Heart right ventricle (tissue), 16 donors: ENCODE measurements at places on chromosomes 16 and 17. TPM values are rescaled to one million over a fixed set of nuclear protein-coding genes. Genes with fewer than 3 reads are reported as not detected.

- no peaks in the 10 kb centered on the region for H3K4me1 ChIP-seq
- no peak overlapping the region for H3K27ac ChIP-seq
- no peaks in the 10 kb centered on the region for H3K27me3 ChIP-seq
- H3K36me3 ChIP-seq: peaks cover 44% of the 10 kb centered on the region
Observed at GRCh38 chr17:75815399-75815798, 28.8 kb downstream of the UNC13D start.

Gene SHBG
- 0.25 TPM for total RNA-seq

- no peak overlapping the region for H3K27ac ChIP-seq
- H3K4me1 ChIP-seq: peaks cover 8% of the 10 kb centered on the region
- no peak for DNase-seq
Observed at GRCh38 chr17:50487213-50488096, 8.8 kb downstream of the RSAD1 start.

DNA sequence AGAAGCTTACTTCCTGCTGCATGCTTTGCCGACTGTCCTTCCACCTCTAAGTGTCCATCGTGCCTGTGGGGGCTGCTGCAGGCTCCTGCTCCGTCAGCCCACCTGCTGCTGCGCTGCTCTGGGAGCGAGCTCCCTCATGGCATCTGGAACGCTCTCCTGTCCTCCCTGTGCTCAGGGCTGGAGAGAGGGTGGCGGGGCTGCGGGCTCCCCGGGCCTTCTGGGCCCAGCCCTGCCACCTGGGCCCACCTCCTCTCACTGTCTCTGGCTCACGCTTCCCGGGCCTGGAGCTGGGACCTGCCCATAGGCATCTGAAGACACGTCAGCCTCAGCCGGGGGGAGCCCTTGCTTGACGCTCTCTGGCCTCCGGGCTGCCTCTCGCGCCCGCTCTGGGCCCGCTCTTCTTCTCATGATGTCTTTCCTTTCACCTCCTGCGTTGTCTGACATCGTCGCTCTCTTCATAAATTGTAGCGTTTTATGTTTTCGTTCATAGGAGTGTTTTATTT is 27.0 kb downstream of the NME3 start:
- H3K4me1 ChIP-seq: no peaks in the 10 kb centered on the region
- H3K36me3 ChIP-seq: peaks cover 89% of the 10 kb centered on the region
- DNase-seq: no peak
- no peak overlapping the region for H3K4me3 ChIP-seq
- no peaks in the 10 kb centered on the region for H3K27me3 ChIP-seq

Gene C16orf96
- 0.21 TPM for total RNA-seq

Gene SLC35G3
- not detected for total RNA-seq

- H3K36me3 ChIP-seq: no peaks in the 10 kb centered on the region
- H3K4me3 ChIP-seq: no peak overlapping the region
- no peak overlapping the region for H3K27ac ChIP-seq
- H3K4me1 ChIP-seq: no peaks in the 10 kb centered on the region
Observed at GRCh38 chr17:76171706-76172105, 30.7 kb upstream of the FOXJ1 start.

GRCh38 chr17:40735016-40735415 is 20.1 kb downstream of the KRT25 start:
- no peak for DNase-seq
- no peaks in the 10 kb centered on the region for H3K27me3 ChIP-seq
- no peaks in the 10 kb centered on the region for H3K4me1 ChIP-seq
- H3K4me3 ChIP-seq: no peak overlapping the region
- H3K27ac ChIP-seq: no peak overlapping the region
- H3K36me3 ChIP-seq: no peaks in the 10 kb centered on the region

DNA sequence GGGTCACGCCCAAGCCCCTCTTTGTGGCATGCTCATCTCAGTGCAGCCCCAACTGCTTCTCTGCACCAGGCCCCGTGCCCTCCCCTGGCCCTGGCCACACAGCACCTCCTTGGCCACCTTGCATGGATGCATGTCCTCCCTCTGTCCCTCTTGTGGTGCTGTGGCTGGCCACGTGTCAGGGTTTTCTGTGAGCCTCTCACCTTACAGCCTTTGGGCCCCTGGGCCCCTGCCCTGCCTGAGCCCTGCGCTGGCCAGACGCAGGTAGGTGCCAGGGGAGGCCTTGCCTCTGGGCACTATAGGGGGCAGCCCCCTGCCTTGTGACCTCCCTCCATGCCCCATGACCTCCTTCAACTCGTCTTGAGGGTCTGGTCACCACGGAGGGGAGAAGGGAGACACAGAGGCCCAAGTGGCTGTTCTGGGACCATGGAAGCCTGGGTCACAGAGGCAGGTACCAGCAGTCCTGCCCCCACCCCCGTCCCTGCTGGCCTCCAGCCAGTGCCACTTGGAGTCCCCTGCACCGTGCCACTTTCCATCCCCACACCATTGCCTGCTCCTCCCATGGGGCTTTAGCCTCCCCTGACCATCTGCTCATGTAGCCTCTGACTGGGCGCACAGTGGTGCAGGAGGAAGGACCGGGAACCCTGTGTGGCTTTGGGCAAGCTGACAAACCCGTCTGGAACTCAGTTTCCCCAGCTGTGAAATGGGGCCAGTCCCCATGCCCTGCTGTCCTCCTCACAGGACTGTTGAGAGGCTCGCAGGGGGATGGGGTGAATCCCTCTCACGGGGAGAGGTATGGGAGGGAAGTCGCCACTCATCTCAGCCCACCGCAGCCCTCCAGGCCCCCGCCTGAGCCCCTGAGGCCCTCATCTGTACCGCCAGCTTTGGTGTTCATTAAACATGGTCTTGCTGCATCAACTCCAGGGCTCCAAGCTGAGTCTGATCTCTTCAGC is 11.5 kb upstream of the ATP6V0C start:
- no peaks in the 10 kb centered on the region for H3K36me3 ChIP-seq
- H3K4me1 ChIP-seq: peaks cover 41% of the 10 kb centered on the region
- no peak overlapping the region for H3K4me3 ChIP-seq
- DNase-seq: no peak

- no peak overlapping the region for H3K27ac ChIP-seq
- no peaks in the 10 kb centered on the region for H3K4me1 ChIP-seq
- no peaks in the 10 kb centered on the region for H3K36me3 ChIP-seq
- no peaks in the 10 kb centered on the region for H3K27me3 ChIP-seq
Observed at GRCh38 chr16:62562121-62562520, 525.9 kb upstream of the CDH8 start.

Gene WDR59
- 63.5 TPM for total RNA-seq

GRCh38 chr16:23283571-23283970 is 18.5 kb upstream of the SCNN1B start:
- H3K4me1 ChIP-seq: no peaks in the 10 kb centered on the region
- peaks cover 25% of the 10 kb centered on the region for H3K27me3 ChIP-seq
- no peaks in the 10 kb centered on the region for H3K36me3 ChIP-seq

Gene GOSR1
- 35.0 TPM for total RNA-seq

Gene KRT24
- total RNA-seq: not detected

DNA sequence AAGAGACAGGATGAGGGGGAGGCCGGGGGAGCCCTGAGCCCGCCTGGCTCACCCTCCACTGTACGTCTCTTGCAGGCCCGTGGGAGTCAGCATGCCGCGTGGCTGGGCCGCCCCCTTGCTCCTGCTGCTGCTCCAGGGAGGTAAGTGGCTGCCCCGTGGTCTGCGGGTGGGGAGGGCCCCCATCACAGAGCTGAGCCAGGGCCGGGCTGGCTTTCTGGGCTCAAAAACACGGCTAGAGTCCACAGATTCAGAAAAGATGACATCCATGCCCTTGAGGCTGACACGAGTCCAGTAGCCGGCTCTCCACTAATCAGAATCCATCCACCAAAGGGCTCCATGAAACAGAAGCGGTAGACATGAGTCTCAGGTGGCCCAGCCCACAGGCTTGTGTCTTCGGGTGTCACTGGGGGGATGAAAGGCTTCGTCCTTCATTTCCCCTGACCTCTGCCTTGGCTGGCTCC is 28.0 kb downstream of the IL21R start:
- H3K4me3 ChIP-seq: no peak overlapping the region
- no peak overlapping the region for H3K27ac ChIP-seq
- H3K4me1 ChIP-seq: no peaks in the 10 kb centered on the region
- peaks cover 40% of the 10 kb centered on the region for H3K27me3 ChIP-seq

GRCh38 chr17:58710948-58711552 is 18.6 kb downstream of the RAD51C start:
- H3K27me3 ChIP-seq: no peaks in the 10 kb centered on the region
- no peak for DNase-seq
- H3K27ac ChIP-seq: no peak overlapping the region
- H3K36me3 ChIP-seq: peaks cover 6% of the 10 kb centered on the region
- no peaks in the 10 kb centered on the region for H3K4me1 ChIP-seq

DNA sequence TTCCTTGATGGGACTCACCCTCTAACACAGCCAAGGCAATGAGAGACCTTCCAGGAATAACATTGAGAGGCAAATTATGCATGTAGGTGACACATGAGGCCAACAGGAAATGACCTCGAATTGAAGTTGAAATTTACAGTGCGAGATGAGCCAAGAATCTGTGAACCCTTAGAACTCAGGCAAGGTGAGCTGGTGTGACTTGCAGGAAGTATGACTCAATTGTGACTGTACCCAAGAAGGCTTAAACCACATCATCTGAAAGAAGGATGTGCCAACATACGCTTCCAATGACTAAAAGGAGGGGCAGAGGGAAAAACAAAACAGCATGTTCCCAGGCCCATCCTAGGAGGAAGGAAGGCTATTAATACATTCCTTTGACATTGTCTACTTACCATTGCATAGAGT is 44.8 kb downstream of the PITPNC1 start:
- H3K27ac ChIP-seq: peak overlapping the region; percentile 77
- no peak overlapping the region for H3K4me3 ChIP-seq
- H3K36me3 ChIP-seq: no peaks in the 10 kb centered on the region
- peaks cover 32% of the 10 kb centered on the region for H3K4me1 ChIP-seq
- H3K27me3 ChIP-seq: no peaks in the 10 kb centered on the region

- no peak for DNase-seq
- peaks cover 24% of the 10 kb centered on the region for H3K4me1 ChIP-seq
- H3K4me3 ChIP-seq: no peak overlapping the region
- no peaks in the 10 kb centered on the region for H3K36me3 ChIP-seq
- peaks cover 99% of the 10 kb centered on the region for H3K27me3 ChIP-seq
- H3K27ac ChIP-seq: no peak overlapping the region
Observed at GRCh38 chr17:49000943-49001342, 3.8 kb downstream of the IGF2BP1 start.

DNA sequence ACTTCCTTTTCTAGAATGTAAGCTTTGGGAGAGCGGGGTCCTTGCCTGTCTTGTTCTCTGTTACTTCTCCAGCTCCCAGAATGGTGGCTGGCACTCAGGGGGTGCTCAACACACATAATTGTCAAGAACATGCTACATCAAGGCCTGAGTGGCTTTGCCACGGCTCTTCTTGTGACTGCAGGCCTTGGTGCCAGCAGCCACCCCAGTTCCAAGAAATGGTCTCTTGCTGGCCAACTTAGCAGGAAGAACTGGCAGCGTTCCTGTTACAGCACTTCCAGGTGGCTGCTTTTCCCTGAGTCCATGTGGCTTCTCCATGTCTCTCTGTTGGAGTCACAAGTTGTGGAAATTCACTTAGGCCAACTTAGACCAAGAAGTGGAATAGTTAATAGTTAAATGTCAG is 36.1 kb downstream of the PRKCB start:
- no peaks in the 10 kb centered on the region for H3K4me1 ChIP-seq
- no peak overlapping the region for H3K4me3 ChIP-seq
- H3K27ac ChIP-seq: no peak overlapping the region
- no peak for DNase-seq

Gene SMIM36
- not detected for total RNA-seq

GRCh38 chr17:63370696-63371095 is 75.4 kb downstream of the CYB561 start:
- H3K4me3 ChIP-seq: no peak overlapping the region
- H3K27me3 ChIP-seq: no peaks in the 10 kb centered on the region
- DNase-seq: no peak
- no peaks in the 10 kb centered on the region for H3K4me1 ChIP-seq
- H3K27ac ChIP-seq: no peak overlapping the region
- no peaks in the 10 kb centered on the region for H3K36me3 ChIP-seq

DNA sequence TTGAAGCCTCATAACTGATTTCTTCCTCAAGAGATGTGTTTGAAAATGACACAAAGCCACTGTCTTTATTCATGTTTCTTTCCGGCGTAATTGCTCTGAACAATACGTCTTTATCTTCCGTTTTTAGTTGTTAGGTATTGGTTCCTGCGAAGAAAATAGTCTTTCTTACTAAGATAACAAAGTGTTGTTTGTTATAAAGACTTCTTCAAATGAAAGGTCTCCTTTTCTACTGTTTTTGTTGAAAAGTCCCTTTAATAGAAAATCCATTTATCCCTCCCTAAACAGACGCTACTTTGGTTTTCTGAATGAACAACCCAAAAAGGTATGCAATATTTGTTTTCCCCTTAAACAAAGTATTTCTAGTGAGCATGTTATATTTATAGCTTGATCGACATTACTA is 469.1 kb downstream of the KCNJ18 start:
- no peak overlapping the region for H3K27ac ChIP-seq
- no peaks in the 10 kb centered on the region for H3K27me3 ChIP-seq
- no peak for DNase-seq
- no peaks in the 10 kb centered on the region for H3K36me3 ChIP-seq
- H3K4me3 ChIP-seq: no peak overlapping the region

Gene TSPAN10
- total RNA-seq: 0.15 TPM

DNA sequence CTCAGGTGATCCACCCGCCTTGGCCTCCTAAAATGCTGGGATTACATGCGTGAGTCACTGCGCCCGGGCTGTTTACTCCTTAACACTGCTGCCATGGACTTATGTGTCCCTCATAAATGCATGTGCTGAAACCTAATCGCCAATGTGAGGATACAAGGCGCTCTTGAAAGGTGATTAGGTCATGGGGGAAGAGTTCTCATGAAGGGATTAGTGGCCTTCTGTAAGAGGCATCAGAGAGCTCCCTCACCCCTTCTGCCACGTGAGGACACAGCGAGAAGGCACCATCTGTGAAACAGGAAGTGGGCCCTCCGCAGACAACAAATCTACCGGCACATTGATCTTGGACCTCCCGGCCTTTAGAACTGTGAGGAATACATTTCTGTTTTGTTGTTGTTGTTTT is 19.1 kb downstream of the ITPRIPL2 start:
- H3K27me3 ChIP-seq: no peaks in the 10 kb centered on the region
- no peaks in the 10 kb centered on the region for H3K36me3 ChIP-seq
- DNase-seq: no peak
- peak overlapping the region; percentile 86 for H3K27ac ChIP-seq
- H3K4me1 ChIP-seq: peaks cover 11% of the 10 kb centered on the region

Gene CD300H
- total RNA-seq: not detected

Gene SERPINF2
- 0.33 TPM for total RNA-seq

GRCh38 chr16:13863075-13863765 is 56.7 kb upstream of the ERCC4 start:
- no peaks in the 10 kb centered on the region for H3K27me3 ChIP-seq
- H3K36me3 ChIP-seq: no peaks in the 10 kb centered on the region
- no peak overlapping the region for H3K4me3 ChIP-seq
- H3K4me1 ChIP-seq: no peaks in the 10 kb centered on the region

- no peaks in the 10 kb centered on the region for H3K27me3 ChIP-seq
- no peak overlapping the region for H3K4me3 ChIP-seq
- no peak overlapping the region for H3K27ac ChIP-seq
- no peaks in the 10 kb centered on the region for H3K4me1 ChIP-seq
- H3K36me3 ChIP-seq: no peaks in the 10 kb centered on the region
Observed at GRCh38 chr16:50737420-50737959, 4.4 kb upstream of the CYLD start.

- H3K27me3 ChIP-seq: no peaks in the 10 kb centered on the region
- no peak overlapping the region for H3K27ac ChIP-seq
- DNase-seq: peak; percentile 7
- no peak overlapping the region for H3K4me3 ChIP-seq
Observed at GRCh38 chr16:1788708-1789100, 4.8 kb downstream of the IGFALS start.
